ENCODE measurements at places on chromosomes 1 and 21. TPM values are rescaled to one million over a fixed set of nuclear protein-coding genes. Genes with fewer than 3 reads are reported as not detected.

- no peak for DNase-seq
Observed at GRCh38 chr1:62727656-62728407, 39.6 kb upstream of the DOCK7 start.

DNA sequence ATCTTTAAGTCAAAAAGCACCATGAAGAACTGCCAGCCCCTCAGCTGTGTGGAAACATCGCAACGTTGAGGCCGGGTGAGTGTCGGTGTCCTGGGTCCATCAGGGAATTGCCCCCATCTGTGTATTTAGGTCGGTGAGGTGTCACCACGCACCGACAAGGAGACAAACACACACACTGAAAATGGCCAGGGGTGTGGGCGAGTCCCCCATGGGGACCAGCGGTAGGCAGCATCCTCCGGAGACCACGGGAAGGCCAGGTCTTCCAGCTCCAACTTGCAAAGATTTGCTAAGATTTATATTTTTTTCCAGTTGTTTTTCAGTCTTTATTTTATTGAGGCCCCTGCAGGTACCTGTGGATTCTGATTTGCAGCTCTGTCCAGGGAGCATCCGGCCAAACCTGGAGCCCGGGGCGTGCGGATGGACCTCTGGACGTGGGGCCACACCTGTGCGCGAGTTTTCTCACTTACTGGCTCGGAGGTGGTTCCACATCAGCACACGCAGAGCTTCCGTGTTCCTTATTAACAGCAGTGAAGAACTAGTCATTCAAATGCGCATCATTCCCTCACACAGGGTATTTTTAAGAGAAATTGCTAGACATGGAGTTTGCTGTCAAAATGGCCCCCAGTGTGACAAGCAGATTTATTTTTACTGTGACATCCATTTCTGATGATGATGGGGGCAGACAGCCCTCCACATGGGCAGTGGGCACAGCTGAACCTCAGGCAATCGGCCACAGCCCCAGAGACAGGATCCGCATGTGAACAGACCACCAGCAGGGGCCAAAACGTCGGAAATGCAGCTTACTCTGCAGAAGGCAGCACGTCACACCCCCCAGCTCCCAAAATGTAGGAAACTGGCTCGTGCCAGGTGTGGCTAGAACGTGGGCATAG, 17.2 kb upstream of the SLC19A1 start:
- no peak for DNase-seq

- no peak for DNase-seq
Observed at GRCh38 chr1:55275151-55275748, 60.1 kb upstream of the USP24 start.

- DNase-seq, result no peak
Observed at GRCh38 chr1:27179979-27180378, 25.1 kb upstream of the SLC9A1 start.

DNA sequence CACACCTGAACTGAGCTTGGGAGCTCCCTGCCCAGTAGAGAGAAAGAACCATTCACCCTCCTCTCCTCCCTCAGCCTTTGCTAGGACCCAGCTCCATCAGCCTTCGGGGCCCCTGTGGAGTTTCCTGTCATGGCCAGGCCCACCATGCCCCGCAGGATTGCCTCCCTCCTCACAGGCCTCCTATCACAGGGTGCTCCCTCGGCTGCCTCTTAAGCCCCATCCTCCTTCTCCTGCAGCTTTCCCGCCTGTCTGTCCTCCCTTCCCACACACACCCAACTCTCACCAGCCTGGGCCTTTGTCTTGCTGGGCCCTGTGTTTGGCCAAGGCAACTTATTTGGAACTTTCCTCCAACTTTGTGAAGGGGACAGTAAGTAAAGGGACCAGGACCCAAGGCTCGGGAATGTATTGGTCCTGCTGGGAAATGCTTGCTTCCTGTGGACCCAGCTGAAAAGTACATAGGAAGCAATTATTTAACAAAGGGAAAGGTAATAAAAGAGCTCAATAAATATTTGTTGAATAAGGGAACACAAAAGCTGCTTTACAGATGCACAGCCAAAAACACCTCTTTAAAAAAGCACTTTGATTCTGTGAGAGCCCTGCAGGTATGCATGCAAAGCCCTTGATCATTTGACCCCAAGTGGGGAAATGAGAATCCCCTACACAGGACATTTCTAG, 31.6 kb upstream of the TENT5C start:
- DNase-seq, result no peak

GRCh38 chr1:229440851-229441537, 7.1 kb upstream of the ACTA1 start:
- no peak for DNase-seq

- no peak for DNase-seq
Observed at GRCh38 chr1:177627148-177627910, 342.5 kb downstream of the SEC16B start.

GRCh38 chr1:9593492-9594465, 5.1 kb downstream of the TMEM201 start:
- peak; percentile 34 for DNase-seq

- no peak for DNase-seq
Observed at GRCh38 chr1:75396745-75397144, 214.2 kb downstream of the SLC44A5 start.

- no peak for DNase-seq
Observed at GRCh38 chr1:56670350-56670749, 25.2 kb downstream of the PRKAA2 start.

- DNase-seq, result no peak
Observed at GRCh38 chr1:68145418-68146126, 86.8 kb downstream of the WLS start.

Gene CFAP45
- total RNA-seq, result 0.84 TPM

DNA sequence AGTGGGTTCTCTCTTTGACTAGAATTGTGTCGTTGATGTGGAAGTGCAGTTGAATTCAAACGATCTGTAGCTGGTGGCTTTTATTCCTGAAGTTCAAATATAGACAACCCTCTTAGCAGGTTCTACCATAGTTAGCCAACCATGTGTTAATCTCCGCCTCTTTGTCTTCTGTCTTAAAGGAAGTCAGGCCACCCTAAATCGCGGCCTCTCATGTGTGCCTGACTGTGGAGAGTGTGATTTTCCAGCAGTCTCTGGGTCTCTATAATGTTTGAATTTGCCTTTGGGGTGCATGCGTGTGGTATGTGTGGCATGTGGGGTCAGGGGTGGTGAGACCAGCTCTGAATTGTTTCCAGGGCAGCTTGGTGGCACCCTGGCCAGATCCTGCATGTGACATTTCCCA, 244.9 kb downstream of the DISC1 start:
- DNase-seq, result no peak

Gene IL20
- total RNA-seq, result 0.82 TPM

- no peak for DNase-seq
Observed at GRCh38 chr21:46038871-46039397, 57.4 kb downstream of the COL6A1 start.

- DNase-seq, result no peak
Observed at GRCh38 chr1:151814971-151815545, 9.8 kb upstream of the LINGO4 start.

- DNase-seq, result no peak
Observed at GRCh38 chr1:104028416-104029035, 278.8 kb downstream of the AMY1C start.

- DNase-seq, result no peak
Observed at GRCh38 chr1:165080253-165080896, 276.1 kb downstream of the LMX1A start.

Gene EPRS1
- total RNA-seq, result 32.8 TPM

Gene CLCA4
- not detected for total RNA-seq

Gene G0S2
- 1,781 TPM for total RNA-seq

- no peak for DNase-seq
Observed at GRCh38 chr1:7771823-7772299, 765 bp downstream of the VAMP3 start.

Gene SV2A
- total RNA-seq, result 0.75 TPM

DNA sequence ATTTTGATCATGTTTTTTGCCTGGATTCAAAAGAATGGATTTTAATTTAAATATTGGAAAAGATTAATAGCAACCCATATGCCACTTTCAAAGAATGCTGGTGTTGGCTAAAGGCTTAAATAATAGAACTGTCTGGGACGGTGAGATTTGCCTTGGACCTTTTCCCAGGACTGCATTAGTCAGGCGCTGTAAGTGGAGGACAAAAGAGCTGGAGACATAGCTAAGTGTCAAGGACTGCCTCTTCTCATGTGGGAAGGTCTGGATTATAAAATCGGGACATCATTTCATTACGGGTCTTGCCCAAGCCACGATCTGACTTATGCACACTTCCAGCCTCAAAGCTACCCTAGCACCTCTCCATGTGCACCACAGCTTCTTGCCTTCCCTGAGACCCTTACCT, 458.5 kb upstream of the DEPDC1 start:
- no peak for DNase-seq

- DNase-seq, result no peak
Observed at GRCh38 chr1:9020305-9020704, 5.9 kb downstream of the SLC2A7 start.

DNA sequence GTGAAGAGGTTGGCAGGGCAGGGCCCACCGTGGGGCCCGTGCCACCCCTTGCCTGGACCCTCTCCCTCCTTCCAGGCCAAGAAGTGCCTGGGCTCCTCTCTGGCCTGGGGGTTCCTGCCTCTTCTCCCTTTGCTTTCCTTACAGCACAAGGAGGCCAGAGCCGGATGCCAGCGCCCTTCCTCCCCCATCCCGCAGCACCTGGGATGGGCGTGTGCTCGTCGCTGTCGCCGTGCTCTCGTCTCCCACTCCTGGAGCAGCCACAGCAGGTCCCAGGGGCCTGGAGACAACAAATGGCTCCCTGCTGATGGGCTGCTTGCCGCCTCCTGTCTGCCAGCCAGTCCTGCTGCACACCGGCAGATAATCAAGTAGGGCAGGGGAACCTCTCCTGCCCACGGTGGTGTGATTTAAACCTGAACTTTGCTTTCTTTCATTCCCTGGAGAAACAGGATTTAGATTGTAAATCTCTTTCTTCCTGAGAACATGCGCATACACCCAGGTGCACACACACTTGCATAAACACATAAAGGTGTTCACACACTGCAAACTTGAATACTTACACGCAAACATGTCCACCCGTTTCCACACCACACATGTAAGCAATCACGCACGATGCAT, 50.8 kb upstream of the POU3F1 start:
- no peak for DNase-seq

- DNase-seq, result no peak
Observed at GRCh38 chr1:25442178-25442577, 11.5 kb downstream of the MACO1 start.

DNA sequence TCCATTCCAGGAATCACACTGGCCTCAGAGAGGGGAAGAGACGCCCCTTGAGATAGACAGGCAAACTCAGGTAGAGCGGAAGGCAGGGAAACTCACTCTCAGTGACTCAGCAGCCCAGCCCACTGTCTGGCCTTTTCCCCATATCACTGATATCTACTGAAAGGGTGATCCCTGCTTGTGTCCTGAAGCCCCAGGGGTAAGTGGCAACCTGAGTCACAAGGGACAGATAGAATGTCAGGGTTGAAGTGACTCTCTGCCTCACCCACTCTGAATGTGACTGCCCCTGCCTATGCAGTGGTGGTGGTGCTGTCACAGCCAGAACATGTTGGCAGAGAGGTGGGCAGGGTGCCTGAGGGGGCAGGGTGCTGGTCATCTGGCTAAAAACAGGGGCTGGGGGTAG, 157.5 kb upstream of the FGGY start:
- no peak for DNase-seq

Measured in omental fat pad (tissue), 4 donors.